ENCODE measurements at places on chromosomes 3 and 15.

DNA sequence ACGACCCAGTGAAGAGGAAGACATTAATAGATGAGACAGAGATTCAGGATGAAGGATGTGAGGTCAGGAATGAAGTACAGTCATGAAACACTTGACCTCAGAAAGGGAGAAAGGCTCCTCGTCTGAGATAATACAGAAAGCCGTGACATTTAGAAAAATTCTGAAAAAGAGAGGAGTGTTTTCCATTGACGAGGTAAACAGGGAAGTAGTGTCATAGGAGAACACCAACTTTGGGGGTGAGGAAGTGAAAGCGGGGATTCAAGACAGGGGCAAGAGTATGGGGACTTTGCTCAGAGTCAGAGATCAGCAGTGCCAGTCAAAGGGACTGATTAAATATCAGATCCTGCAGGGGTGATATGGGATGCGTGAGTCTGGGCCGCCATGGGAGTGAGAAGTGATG is 160.9 kb downstream of the PLCL2 start:
- no peak for DNase-seq

GRCh38 chr15:47548231-47548630 is 169.1 kb upstream of the SEMA6D start:
- no peak for DNase-seq

GRCh38 chr15:78035321-78035751 is 42.2 kb downstream of the TBC1D2B start:
- DNase-seq: no peak

- no peak for DNase-seq
These were observed 101.7 kb downstream of the ADCY5 start for GRCh38 chr3:123347205-123347604.

DNA sequence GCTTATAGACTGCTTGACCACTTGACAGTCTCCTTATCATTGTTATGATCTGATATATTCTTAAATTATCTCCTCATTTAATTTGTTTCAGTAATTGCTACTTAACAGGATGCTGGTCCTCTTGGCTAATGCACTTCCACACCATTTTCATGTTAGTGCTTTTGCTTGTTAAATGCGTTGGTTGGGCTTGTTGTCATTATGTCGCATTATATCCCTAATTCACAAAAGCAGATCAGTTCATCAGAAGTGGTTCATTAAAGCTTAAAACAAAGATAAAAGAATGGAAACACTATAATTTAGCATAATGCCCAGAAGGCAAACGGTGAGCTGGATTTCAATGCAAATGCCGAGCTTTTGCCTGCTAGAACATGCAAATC is 17.1 kb upstream of the EHHADH start:
- no peak for DNase-seq

- DNase-seq: no peak
These were observed 730 bp downstream of the DGKG start for GRCh38 chr3:186361246-186361761.

GRCh38 chr15:31108836-31109235 is 7.3 kb upstream of the TRPM1 start:
- DNase-seq: no peak

DNA sequence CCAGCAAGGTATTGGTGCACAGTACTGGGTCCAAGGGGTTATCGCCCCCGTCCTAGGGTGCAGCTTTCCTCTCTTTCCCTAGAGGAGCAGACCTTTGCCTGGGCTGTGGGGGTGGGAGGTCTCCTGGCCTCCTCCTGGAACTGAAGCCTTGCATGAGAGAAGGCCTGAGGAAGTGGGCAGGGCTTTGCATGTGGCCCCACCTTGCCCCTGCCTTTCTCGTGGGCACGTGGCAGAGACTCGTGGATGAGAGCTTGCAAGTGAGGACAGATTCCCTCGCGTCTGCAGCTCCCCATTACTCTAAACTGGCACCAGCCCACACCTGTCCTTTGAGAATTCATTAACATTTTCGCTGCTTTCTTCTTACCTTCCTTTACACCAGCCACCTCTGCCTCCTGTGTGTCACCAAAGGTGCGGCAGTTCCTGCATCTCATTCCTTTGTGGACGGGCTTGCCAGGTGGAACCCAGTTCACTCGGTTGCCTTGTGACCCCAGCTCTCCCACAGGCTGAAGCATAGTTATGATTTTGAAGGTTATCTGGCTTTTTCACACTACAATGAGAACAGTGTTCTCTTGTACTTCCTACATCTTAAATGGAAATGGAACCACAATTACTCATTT is 40.9 kb upstream of the NR2C2 start:
- no peak for DNase-seq

- no peak for DNase-seq
These were observed 30.8 kb upstream of the SLC41A3 start for GRCh38 chr3:126114443-126115386.

DNA sequence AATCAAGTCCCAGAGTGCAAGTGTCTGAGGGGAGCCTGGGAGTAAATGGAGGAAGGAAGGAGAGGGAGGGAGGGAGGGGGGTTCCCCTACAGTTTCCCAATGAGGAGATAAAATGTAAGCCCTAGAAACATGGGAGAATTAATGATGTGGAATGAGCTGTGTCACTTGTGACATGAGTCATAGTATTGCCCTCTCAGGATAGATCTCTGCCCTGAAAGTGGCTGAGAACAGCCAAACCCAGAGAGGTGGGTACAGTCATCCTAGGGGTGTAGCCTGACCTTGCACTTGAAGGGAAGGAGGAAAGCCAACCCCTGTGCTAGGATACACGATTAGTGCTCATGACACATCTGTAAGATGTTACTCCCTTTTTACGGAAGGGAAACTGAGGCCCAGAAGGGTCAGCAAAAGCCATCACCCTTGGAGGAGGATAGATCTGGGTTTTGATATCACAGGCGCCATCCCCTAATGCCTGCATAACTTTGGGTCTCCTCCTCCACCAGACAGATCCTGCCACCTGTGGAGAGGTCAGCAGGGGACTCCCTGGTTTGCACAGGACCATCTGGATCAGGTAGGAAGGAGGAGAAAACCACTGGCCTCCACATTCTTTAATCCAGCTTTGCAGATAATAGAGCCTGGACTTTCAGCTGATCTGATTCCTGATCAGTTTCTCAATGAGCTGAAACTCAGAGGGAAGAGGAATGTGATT is 23.1 kb upstream of the USP3 start:
- peak; percentile 75 for DNase-seq

Measured in GM23248 (cell line).